Tracheal epithelial cell (primary cell): ENCODE measurements at places on chromosomes 1 and 21. TPM values are rescaled to one million over a fixed set of nuclear protein-coding genes. Genes with fewer than 3 reads are reported as not detected.

Gene TTC22
- 10.6 and 16.8 TPM in 2 replicates for total RNA-seq

Gene ATP6V0B
- 187 and 208 TPM in 2 replicates for total RNA-seq

Gene C1orf210
- 3.1 and 4.5 TPM in 2 replicates for total RNA-seq

Gene A3GALT2
- total RNA-seq, result not detected in 2 replicates

Gene RHOU
- total RNA-seq, result 0.43 and 0.48 TPM in 2 replicates

Gene C1orf87
- total RNA-seq, result not detected in 2 replicates

Gene PSMD4
- total RNA-seq, result 171 and 208 TPM in 2 replicates

Gene RCOR3
- total RNA-seq, result 5.1 and 9.8 TPM in 2 replicates

Gene TLCD4
- 0.21 and 4.1 TPM in 2 replicates for total RNA-seq

Gene RHD
- not detected in 2 replicates for total RNA-seq

Gene FAM72D
- not detected in 2 replicates for total RNA-seq

Gene FCRL1
- not detected in 2 replicates for total RNA-seq

Gene GBP7
- total RNA-seq, result not detected in 2 replicates

Gene CLK2
- 12.6 and 16.4 TPM in 2 replicates for total RNA-seq

Gene OR2L3
- not detected in 2 replicates for total RNA-seq
